Activated T-helper 1 cell treated with Interleukin-2 at 50 U/mL for 16 hours (primary cell): ENCODE measurements at places on chromosomes 1 and 21.

GRCh38 chr21:34367320-34367935, 3.6 kb downstream of the KCNE2 start:
- DNase-seq, result no peak

DNA sequence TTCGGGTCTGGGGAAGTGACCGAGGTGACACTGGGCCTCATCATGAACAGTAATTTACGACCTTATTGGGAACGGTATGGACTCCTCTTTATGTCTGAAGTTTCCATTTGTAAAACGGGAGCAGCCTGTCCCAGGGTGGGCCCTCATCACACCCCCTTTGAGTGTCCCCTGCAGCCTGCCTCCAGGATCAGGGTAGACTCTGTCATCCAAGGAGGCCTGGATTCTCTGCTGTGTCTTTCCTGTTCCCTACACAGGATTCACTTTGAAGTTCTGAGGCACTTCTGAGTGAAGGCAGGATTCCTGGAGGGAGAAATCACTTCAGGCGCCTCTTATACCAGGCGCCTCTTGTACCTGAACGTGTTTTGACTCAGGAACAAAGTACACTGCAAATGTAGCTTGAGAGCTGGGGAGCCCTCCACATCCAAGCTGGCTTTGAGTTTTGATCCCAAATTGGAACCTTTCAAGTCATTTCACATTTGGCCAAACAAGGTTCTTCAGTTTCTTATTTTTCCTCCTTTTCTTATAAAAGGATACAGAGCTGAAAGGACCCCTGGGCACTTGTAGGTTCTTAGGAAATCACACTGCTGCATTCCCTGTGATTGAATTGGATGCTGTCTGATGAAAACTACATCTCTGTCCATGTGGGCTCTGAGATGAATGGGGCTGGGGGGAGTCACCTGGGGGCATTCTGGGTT, 106.0 kb downstream of the SUSD4 start:
- no peak for DNase-seq

DNA sequence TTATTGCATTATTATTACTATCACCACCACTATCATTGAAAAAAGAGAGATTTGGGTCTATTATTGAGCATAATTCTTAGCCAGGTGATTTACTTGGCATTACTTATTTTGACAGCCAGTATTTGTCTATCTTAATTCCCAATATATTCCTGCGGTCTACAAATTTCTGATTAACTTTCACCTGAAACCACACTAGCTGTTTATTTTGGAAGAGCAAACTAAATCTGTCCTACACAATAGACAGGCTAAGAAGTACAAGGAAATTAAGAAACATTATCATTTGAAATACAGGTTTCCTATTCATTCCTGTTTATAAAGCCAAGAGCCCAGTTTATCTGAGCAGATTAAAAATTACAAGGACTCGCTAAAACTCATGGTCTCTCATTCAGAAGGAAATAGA, 6.9 kb upstream of the LYST start:
- no peak for DNase-seq

GRCh38 chr1:19391596-19391981, 79.5 kb downstream of the SLC66A1 start:
- DNase-seq, result no peak

DNA sequence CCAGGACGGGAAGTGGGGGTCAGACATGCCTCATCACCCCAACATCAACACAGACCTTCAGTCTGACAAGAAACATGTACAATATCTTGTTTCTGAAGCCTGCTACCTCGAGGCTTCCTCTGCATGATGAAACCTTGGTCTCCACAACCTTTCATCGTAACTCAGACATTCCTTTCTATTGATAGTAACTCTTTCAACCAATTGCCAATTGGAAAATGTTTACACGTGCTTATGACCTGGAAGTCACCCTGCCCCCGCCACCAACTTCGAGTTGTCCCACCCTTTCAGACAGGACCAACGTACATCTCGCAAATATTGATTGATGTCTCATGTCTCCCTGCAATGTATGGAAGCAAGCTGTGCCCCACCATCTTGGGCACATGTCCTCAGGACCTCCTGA, 159.5 kb downstream of the ETS2 start:
- no peak for DNase-seq

- no peak for DNase-seq
Observed at GRCh38 chr1:53592985-53593757, 134.0 kb downstream of the DMRTB1 start.

- no peak for DNase-seq
Observed at GRCh38 chr1:181092056-181092455, 3.6 kb downstream of the IER5 start.

- no peak for DNase-seq
Observed at GRCh38 chr1:189405419-189405818, 1072.2 kb downstream of the BRINP3 start.

DNA sequence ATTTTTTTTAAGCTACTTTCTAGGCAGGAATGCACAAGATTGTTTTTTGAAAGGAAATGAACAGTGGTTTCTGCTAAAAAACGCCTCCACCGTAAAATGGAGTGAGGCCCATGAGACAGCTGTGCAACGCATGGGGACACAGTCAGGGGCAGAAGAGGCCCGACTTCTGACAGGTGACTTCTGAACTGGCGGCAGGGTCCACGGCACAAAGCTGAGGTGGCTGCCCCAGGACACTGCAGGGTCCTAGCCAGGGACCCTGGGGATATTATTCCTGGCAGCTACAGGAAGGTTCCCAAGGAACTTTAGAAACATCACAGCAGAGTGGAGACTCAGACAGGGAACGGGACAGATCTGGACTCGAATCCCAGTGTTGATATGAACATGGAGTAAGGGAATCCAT, 75.1 kb downstream of the SIM2 start:
- DNase-seq, result no peak

- no peak for DNase-seq
Observed at GRCh38 chr1:217586586-217586985, 44.3 kb downstream of the GPATCH2 start.

- no peak for DNase-seq
Observed at GRCh38 chr1:151803164-151803563, 2.1 kb downstream of the LINGO4 start.

DNA sequence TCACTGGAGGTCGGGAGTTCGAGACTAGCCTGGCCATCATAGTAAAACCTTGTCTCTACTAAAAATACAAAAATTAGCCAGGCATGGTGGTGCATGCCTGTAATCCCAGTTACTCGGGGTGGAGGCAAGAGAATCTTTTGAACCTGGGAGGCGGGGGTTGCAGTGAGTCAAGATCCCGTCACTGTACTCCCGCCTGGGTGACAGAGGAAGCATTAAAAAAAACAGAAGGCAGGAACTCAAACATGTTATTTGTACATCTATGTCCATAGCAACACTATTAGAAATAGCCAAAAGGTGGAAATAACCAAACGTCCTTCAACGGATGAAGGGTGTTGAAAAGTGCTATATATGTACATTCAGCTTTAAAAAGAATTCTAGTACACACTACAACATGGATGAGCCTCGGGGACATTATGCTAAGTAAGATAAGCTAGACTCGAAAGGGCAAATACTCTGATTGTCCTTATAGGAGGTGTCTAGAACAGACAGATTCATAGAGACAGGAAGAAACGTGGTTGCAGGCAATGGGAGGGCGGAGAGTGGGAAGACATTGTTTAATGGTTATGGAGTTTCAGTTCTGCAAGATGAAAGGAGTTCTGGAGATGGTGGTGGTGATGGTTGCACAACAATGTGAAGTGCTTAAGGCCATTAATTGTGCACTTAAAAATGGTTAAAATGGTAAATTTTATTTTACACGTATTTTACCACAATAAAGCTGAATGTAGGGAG, 19.2 kb downstream of the NLRP3 start:
- DNase-seq, result no peak

DNA sequence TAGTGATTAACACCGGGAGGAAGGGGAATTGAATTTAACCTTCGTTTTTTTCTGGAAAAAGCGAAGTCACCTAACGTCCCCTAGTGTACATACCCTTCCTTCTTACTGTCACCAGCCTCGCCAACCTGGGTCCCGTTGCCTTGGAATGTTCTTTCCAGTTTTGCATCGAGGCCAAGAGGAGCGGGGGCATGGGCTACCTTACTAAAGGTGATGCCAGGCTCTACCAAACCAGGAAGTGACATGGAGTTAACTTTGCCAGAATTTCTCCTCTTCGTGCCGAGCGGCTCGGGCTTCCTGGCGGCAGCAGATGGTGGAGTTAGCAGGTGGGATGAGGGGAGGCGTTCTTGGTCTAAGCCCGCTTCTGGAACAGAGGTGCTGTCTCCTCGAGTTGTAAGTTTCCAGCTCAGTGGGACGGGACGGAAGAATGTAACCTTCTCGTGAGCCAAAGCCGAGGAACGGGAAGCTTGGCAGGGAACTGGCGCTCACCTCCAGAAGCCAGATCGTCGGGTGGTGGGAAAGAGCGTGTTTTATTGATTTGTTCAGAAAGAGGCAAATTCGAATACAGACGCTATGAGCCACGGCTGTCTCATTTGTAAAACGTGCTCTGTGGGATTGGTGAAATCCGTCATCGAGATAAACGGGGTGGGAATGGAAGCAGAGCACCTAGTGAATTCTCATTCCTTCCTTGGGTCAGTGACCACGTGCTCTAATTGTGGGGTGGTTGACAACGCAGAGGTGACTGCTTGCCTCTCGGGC, 486 bp downstream of the NIPAL3 start:
- no peak for DNase-seq

GRCh38 chr1:3065396-3065795, 3.6 kb upstream of the PRDM16 start:
- DNase-seq, result no peak

- peak; percentile 1 for DNase-seq
Observed at GRCh38 chr1:218284377-218284916, 646 bp upstream of the RRP15 start.

- no peak for DNase-seq
Observed at GRCh38 chr1:165580931-165581871, 37.4 kb downstream of the LRRC52 start.

- no peak for DNase-seq
Observed at GRCh38 chr1:7348073-7348472, 423.0 kb upstream of the VAMP3 start.

GRCh38 chr1:182279724-182280503, 111.7 kb downstream of the GLUL start:
- no peak for DNase-seq

- DNase-seq, result no peak
Observed at GRCh38 chr1:10074059-10074851, 41.5 kb downstream of the UBE4B start.

- no peak for DNase-seq
Observed at GRCh38 chr1:44819196-44819607, 10.9 kb downstream of the BTBD19 start.

DNA sequence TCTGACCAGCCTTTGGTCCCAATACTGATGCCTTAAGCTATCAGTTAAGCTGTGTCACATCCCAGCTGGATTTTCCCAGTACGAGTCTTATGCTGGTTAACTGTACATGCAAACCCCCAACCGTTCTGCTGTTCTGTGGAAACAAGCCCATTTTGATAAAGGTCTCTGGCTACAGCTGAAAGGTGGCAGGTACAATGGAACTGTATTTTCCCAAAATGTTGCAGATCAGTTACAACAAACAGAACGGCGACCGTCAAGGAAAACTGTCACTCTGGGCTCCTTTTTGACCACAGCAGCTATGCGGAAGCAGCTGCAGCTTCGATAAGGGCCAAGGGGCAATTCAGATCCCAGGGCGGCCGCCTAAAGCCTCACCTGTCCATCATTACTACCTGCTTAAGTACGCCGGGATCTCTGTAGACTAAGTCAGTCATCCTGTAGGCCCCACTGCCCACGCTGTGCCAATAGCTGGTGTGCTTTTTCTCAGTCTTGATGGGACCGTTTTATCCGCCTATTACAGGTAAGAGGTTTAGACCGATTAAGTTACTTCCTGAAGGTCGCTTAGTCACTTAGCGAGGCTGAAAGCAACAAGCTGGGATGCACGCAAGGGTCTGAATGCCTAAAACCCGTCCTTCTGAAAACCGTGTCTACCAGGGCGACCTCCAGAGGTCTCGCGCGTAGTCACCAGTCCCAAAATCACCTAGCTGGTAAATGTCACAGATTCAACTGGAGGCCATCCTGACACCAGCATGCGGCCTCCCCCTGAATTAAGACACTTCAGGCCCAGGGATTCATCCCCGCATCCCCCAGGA, 11.1 kb upstream of the RAB42 start:
- DNase-seq, result peak; percentile 41

- DNase-seq, result no peak
Observed at GRCh38 chr21:40563900-40564299, 283.1 kb downstream of the DSCAM start.

DNA sequence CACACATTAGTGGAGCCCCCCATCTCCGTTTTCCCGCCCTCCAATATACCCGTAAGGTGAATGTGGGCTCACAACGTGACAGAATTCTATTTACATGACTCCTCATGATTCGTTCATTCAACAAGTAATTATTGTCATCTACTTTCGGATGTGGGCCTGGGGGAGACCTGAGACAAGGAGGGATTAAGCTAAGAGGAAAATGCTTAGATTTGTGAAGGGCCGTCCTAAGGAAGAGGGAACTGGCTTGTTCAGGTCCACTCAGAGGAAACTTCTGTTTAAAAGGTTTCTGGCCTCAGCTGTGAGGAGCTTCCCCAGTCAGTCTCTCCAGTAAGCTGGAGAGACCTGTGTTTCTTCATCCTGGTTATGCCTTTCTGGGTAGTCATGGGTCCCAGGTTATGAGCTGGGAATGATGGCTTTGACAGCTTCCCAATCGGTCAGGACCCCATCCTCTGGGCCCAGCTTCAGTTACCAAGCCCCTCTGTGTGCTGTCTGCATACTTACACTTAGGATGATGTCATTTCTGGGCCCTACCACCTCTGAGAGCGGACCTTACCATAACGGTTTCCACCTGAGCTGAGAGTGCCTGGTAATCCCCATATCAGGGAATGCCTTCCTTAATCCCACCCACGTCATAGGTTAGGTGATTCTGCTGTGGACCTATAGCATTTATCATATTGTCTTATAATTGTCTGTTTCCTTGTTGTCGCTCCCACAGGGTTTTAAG, 687 bp upstream of the ERI3 start:
- DNase-seq, result no peak

DNA sequence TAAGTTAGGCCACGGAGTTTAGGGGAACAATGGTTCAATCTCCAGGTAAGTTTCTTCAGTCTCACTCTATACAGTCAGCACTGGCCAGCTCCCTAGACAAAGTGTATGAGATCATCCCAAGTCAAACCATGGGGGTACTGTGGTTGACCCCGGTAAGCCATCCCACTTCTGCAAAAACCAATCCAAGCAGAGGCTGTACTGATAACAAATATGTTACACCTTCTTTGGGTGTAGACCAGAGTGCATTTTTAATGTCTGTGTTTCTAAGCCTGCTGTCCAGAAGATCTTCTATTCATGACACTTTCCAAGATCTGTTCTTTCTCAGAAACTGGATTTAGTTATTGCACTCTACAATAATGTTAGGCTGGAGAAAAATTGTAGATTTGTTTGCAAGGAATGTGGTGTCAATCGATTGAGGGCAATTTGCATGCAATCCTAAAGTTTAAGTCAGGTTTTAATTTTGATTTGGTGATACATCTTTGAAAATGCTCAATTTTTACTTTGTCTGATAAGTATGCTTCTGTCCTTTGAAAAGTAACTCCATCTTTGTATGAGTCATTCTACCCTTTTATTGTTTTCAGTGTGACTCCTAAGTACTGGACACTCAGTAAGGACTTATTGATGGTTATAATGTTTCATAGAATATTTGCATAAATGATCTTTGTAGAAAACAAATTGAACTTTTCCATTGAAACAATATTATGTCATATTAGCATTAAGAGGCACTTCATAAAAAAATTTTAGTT, 152.4 kb downstream of the HLX start:
- DNase-seq, result no peak
